NCI-H187 treated with DMSO at 0.1 percent for 48 hours (cell line): ENCODE measurements at places on chromosomes 1 and 21.

- no peak for DNase-seq
These were observed 7.1 kb upstream of the CD34 start for GRCh38 chr1:207918011-207918410.

GRCh38 chr1:235679005-235679404 is 29.4 kb upstream of the GNG4 start:
- no peak for DNase-seq

GRCh38 chr1:43172527-43172972 is 420 bp downstream of the CFAP57 start:
- peak; percentile 39 for DNase-seq

GRCh38 chr1:170663404-170664092 is 383 bp upstream of the PRRX1 start:
- no peak for DNase-seq

DNA sequence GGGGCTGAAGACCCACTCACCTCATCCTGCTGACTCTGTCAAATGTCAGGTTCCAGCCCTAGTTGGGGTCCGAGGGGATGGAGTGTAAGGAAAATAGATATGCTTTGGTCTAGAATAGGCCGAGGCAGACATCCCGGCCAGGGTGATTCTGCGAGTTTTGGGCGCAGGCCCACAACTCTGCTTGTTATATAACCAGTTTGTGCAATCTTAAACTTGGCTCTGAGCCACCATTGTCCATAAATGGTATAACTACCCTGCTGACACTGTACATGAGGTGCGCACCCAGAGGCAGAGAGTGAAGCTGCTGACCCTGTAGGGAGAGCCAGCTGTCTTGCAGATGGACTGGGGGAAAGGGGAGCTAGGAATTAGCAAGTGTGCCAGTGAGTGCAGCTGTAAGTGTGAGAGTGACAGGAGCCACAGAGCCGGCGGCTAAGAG is 1388.8 kb downstream of the AMY1C start:
- DNase-seq = no peak

DNA sequence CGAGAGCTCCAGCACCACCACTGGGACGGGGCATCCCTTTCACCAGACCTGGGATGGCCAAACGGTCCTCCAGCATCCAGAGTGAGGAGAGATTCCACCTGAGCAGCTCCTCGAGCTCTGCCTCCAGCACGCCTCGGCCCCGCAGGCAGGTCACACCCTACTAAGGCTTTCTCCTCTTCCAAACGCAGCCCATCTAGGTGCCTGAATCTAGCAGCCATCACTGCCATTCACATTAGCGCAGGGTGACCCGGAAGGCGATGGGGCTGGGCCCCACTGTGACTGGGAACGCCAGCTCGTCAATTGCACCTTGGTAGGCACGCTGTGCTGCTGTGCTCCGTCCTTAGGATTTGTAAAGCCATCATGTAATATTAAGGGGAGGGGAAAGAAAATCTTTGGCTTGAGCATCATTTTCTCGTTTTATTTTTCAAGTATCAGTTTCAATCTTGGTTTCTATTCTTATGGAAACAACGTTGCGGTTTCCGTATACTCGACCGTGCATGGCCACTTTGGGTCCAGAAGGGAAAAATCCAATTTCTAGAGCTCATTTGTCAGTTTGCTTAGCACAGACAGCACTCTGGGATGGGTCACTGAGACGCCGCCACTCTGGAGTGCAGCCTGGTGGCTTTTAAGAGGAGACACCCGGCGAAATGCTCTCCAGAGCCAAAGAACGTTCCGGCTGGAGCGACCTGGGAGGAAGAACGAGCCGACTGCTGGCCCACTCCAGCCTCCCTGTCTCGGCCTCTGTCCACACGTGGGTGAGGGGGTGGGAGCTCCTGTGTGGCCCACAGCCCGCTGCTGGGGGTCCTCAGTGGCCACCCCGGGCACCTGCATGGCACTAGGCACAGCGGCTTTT is 173.6 kb downstream of the PRDM16 start:
- DNase-seq = no peak

- DNase-seq = no peak
These were observed 134.5 kb upstream of the MAGI3 start for GRCh38 chr1:113255720-113256347.

DNA sequence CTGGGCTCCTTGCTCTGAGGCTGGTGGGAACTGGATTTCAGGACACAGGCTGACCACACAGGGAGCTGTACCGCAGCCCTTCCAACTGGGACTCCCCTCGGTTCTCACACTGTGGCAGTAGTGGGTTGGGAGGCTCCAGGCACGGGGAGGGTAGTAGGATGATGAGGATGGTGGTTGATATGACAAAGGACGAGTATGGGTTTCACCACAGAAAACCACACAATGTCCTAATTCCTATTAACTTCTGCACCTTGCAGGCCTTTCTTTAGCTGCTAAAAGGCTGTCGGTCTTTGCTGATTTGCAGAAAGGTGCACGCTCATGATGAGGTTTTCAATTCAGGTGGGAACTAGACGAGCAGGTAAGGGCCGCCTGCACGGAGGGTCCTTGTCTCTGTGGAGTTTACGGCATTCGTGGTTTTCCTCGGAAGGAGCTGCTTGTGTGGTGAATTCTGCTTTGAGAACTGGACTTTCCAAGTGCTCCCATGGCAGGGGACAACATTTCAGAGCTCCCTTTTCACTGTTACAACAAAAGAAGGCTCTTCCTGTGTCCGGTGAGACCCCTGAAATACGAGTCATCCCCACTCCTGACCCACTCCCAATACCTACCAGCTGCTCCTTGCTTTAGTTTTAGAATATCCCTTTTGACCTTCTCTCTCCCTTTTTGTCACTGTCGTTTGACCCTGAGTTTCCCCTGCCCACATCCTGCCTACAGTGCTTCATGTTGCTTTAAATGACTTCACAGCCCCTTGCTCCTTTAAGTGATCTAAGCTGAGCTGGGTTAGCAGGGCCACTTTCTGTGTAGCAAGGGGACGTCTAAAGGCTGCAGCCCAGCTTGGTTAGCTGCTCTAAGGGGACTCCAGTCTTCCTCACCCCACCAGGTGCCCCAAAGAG is 125.1 kb downstream of the MRPS6 start:
- no peak for DNase-seq

DNA sequence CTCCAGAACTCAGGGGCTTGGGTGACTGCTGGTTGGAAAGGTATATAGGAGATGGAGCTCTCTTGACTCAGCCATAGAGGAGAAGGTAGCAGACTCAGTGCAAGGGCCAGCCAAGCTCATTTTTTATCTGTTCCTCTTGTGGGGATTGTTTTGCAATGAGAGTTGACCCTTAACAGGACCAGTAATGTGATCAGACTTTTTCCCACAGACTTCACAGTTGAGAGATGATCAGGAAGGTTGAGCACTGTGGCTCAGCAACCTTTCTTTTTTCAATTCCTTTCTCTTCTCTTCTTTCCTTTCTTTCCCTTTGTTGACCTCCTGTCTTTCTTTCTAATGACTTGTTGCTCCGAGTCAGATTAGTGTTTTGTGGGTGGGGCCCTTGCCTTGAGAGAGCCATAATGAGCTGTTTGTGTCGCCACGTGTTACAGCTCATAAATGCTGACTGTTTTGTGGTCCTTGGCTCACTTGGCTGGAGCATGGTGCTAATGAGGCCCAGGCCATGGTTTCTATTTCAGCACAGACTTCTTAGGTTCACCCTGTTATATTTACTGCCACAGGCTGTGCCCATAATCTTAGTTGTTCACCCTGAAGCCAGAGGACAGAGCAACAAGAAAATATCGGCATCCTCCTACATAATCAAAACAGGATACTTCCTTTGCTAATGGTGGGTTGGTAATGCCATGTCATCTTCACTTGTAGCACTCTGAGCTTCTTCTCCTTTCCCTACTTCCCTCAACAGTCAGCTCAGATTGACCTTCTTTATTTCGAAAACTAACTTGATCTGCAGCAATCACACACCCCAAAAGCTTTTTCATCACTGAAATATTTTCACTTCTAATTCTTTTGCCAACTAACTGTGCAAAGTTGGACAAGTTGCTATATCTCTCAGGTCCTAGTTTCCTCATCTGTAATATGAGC is 13.9 kb downstream of the ADAM30 start:
- no peak for DNase-seq
